COR-L47 (cell line): ENCODE measurements at places on chromosomes 5 and 9.

DNA sequence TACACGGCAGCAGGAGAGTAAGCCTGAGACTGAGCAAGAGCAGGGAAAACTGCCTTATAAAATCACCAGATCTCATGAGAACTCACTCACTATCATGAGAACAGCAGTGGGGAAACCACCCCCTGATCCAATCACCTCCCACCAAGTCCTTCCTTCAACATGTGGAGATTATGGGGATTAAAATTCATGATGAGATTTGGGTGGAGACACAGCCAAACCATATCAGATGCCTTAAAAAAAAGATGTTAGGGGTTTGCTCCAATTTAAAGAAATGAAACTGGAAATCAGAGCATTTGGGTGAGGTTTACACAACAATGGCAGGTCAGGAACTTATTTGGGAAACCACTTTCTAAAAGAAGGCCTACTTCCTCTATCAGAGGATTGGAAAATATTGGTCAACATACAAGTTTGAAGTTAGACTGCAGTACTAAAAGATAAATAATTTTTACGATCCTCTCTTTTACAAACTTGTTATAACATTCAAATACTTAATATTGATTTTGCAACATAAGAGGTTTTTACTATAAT is 105.1 kb downstream of the FBN2 start:
- DNase-seq: no peak

DNA sequence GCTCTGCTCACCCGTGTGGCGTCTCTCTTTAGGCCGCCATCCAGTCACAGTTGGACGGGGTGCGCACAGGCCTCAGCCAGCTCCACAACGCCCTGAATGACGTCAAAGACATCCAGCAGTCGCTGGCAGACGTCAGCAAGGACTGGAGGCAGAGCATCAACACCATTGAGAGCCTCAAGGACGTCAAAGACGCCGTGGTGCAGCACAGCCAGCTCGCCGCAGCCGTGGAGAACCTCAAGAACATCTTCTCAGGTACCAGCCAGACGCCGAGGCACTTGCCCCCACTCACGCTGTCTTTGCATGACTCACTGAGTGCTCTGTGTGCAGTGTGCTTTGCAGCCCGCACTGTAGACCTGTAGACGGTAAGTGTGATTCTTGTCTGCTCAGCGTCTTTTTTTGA is 4.5 kb downstream of the EXOC3 start:
- no peak for DNase-seq

DNA sequence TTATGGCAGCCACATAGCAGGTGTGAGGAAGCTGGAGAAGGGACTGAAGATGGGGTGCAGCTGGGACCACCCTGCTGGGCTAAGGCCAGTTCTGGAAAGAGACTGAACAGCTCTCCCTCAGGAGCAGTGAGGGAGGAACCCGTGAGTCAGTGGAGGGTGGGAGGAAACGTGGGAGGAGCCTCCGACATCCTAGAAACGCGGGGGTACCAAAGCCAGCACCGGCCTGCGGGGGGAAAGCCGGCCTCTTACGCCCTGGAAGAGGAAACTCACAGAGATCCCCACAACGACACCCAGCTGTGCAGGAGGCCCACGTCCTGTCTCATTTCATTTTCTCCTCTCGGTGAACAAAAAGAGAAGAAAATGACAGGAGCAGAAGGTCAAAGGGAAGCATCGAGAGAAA is 185.8 kb upstream of the IRX4 start:
- DNase-seq: no peak

- DNase-seq: no peak
Measured at GRCh38 chr9:128393145-128393775, 22.1 kb downstream of the URM1 start.

GRCh38 chr5:60223342-60223741 is 329.8 kb upstream of the PDE4D start:
- DNase-seq: no peak

DNA sequence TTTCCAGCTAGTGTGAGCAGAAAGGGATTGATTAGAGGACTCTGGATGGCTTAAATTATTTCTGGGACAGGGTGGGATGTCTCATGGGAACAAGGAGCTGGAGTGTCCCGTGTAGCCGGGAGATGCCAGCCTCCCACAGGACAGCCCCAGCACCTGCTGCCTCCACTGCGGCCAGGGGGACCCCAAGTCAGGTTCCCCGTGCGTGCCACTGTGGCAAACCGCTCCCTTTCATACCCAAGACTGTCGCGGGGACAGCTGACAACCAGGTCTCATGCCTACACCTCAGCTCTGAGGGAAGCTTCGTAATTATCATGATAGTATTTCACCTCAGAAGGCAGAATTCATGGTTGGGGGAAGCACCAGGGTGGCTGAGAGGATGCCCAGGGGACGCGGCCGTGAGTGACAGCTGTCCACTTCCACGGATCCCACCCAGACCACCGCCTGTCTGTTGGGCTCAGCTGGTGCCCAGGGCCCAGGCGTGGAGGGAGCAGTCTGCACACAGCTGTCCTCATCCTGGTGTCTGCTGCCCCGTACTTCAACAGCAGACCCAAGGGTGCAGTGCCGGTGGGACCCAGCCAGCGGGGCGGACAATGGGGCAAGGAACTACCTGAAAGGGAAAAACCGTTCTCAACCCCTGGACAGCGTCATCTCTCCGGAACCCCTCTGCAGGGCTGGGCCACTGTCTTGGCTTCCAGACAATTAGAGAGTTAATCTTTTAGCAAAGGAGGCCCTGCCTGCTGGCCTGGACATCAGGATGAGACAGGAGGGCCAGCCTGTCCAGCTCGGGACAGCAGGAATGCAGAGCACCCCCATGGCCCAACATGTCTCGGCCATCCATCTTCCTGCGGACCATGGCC is 166.9 kb downstream of the OLFM1 start:
- DNase-seq: no peak

- no peak for DNase-seq
Measured at GRCh38 chr5:426392-426976, 16.5 kb upstream of the EXOC3 start.
